ENCODE measurements at places on chromosomes 4 and X.

- no peak for DNase-seq
Measured at GRCh38 chr4:87545052-87545451, 15.9 kb upstream of the SPARCL1 start.

DNA sequence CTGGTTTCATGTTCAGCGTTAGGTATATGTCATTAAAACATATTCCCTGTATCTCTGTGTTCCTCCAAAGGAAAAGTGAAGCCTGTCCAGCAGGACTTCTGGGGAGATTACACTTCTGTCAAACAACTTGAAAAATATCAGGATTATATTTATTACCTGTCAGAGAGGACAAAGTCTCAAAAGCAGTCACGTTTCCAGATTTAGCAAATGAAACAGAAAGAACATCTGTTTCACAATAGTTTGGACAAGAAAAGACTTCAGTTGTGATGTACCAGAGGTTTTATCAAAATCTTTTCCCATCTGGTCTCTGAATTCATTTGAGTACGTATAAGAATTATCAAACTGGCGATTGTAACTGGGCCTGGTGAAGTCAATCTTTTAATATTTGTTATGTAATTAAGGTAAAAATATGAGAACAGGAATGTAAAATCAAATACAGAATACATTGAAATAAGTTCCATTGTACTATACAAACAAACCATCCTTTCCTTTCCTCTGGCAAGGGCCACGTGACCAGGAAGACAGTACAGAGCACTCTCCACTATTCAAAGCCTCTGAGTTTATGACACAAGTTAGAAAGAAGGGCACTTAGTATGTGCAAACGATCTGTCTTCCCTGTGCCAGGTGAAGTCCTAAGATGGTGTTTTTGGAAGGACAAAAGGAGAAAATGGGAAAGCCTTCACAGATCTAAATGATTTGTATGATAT is 3.2 kb downstream of the CASP3 start:
- DNase-seq, result no peak

DNA sequence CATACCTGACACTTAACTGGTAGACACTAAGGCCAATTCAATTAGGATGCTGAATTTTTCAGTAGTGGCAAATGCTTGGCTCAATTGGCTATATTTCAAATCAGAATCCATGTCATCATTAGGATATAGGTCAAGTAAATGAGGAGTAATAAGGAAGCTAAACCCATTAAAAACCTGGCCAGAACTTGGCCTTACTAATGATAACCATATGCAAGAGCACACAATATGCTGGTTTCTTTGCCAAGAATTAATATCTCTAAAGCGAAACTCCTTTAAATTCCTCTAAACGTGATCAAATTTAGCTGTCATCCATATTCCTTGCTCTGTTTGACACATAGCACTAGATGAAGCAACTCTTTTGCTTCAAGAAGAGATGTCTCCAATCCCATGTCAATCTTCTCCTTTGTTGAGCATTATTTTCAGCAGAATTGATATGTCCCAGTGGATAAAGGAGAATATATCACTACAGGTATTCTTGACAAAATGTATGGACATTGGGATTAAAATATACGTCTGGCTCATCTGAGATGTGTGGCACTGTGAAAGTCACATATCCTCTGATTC is 206.1 kb upstream of the ANKRD50 start:
- DNase-seq, result no peak

DNA sequence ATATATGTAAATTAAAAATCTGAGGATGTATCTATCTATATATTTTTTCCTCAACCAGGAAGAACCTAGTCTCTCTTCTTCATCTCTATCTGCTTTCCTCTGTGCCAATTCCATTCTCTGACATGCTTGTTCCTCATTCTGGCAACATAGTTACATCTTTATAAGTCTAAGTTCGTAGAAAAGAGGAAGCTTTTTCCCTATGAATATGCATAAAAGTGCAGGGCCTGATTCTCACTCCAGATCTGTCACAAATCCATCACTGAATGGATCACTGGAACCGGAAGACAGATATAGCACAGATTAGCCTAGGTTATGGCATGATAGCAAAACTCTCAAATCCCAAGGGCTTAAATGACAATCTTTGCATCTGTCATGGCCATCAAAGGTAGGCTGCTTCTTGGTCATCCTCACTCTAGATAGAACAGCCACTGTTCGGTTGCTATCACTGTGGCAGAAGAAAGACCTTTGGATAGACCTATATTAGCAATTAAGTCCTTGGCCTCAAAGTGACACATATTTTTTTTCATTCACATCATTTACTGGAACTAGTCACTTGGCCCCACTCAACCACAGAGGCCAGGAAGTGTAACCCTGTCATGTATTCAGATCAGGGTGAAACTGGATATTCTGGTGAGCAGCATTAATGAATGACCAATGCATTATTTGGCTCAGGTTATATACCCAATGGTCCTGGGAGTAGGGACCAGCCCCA is 22.2 kb downstream of the DTHD1 start:
- no peak for DNase-seq

GRCh38 chr4:154927126-154927680 is 146.1 kb downstream of the RBM46 start:
- no peak for DNase-seq

GRCh38 chr4:31111790-31112189 is 391.6 kb downstream of the PCDH7 start:
- no peak for DNase-seq

- DNase-seq, result no peak
Measured at GRCh38 chr4:8435656-8436121, 4.8 kb downstream of the ACOX3 start.

DNA sequence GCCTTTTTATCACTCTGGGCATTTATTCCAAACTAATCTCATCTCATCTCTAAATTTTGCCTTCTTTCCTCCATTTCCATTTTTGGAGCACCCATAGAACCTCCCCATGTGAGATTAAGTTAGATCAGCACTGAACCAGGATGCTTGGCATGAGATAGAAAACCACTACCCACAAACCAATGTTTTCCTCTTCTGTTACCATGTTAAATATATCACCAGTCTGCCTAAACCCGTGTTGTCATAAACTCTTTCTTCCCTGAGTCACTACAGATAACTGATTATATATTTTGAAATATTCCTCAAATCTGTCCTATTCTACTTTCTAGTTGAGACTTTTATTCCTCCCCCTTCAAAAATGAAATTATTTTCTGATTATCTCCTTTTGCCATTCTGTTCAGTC is 37.6 kb downstream of the GABRB1 start:
- DNase-seq, result no peak

DNA sequence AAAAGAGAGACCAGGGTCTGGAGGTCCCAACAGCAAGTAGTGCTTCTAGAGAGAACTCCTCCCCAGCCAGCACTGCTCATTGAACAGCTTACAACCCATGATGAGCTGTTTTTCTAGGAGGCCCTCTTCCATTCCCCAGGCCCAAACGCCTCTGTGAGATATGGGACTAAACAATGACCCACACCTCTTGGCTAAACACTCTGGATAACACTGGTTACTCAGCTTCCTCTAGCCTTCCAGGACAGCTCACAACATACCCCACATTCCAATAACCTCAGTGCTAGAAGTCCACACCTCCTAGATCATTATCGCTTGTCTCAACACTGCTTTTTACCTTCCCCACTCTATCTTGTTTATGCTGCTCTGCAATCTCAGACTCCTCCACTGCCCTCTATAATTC is 35.4 kb upstream of the PGRMC2 start:
- DNase-seq, result peak; percentile 55

DNA sequence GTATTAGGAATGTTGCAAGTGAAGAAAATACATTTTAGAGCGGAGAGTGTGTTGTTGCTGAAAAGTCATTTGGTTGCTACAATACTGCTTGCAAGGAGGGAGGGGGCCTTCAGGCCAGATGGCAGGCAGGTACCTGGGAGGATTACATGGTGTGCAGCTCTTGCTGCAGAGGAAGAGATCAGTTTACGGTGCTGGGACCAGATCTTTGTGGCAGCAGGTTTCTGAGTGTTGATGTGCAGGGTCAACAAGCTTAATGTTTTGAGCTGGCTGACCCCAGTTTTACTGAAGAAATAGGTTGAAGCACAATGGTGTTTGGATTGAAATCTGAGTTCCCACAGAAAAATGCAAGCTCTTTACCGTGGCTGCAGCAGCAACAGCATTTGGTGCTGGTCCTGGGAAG is 96.4 kb upstream of the DDIT4L start:
- DNase-seq, result no peak

DNA sequence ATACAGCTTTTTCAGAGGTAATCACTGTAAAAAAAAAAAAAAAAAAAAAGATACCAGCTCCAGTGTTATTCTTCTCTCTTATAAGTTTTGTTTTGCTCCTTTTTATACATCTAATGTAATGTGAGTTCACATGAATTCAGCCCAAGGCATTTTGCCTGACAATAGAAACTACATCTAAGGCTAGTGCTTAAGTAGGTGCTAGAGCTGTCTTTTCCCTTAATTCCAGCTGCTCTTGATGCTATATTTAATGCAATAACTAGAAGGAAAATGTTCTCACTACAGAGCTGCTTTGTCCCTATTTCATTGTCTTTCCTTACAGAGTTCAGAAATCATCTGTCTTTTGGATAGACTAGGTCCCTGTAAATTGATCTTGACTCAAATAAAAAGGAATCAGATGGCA is 150.1 kb downstream of the NAA11 start:
- DNase-seq, result no peak

DNA sequence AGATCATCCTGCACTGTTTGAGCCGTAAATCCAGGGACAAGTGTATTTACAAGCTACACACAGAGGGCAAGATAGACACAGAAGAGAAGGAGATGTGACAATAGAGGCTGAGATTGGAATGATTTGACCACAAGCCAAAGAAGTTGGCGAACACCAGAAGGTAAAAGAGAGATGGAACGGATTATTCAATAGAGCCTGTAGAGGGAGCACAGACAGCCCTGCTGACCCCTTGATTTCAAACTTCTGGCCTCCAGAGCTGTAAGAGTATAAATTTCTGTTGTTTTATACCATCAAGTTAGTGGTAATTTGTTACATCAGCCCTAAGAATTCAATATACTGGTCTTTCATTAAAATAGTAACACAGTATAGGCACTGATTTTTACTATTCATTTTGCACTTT is 447.8 kb downstream of the FAT4 start:
- DNase-seq, result no peak

- no peak for DNase-seq
Measured at GRCh38 chr4:56961107-56961500, 16.3 kb downstream of the NOA1 start.

GRCh38 chrX:108097380-108097779 is 5.8 kb downstream of the ATG4A start:
- DNase-seq, result no peak

GRCh38 chr4:140070366-140070765 is 83.6 kb downstream of the MAML3 start:
- no peak for DNase-seq

GRCh38 chr4:108488865-108489264 is 131.5 kb upstream of the RPL34 start:
- DNase-seq, result no peak

- DNase-seq, result peak; percentile 78
Measured at GRCh38 chrX:29419774-29420553, 795.4 kb upstream of the MAGEB2 start.

DNA sequence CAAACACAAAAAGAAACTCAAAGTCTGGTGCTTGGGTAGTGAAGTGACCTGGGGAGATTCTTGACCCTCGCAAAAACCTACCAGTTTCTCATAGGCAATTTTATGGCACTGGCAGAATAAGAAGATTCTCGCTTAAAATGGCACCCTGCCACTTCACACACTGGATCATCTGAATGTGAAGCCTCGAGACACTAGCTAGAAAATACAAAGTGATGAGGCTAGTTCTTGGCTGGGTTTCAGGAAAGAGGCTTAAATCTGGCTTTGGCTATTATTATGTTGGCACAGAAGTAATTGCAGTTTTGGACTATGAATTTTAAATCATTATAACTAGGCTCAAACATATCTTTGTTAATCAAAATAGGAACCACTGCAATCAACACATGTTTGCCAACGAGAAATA is 634.7 kb upstream of the BOD1L1 start:
- DNase-seq, result no peak

DNA sequence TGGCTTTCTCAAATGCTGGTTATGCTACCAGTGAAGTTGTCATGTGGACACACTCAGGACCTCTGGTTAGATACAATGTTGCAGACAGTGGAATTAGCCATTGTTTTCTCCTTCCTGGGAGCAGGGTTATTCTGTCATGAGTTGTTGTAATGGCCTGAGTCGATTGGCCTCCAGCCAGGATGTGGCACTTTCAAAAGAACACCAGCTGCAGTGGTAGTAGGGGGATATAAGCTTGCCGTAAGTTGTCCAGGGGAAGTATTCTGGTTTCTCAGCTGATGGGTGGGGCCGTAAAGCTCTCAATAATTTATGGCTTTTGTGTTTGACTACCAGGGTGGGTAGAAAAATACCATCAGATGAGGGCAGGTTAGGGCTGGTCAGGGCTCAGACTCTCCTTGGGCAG is 697.5 kb upstream of the GNPDA2 start:
- DNase-seq, result no peak

- no peak for DNase-seq
Measured at GRCh38 chr4:10381146-10381545, 76.1 kb downstream of the ZNF518B start.

- no peak for DNase-seq
Measured at GRCh38 chr4:139083607-139083955, 68.0 kb downstream of the NOCT start.

- no peak for DNase-seq
Measured at GRCh38 chr4:54696649-54697048, 38.9 kb downstream of the KIT start.

DNA sequence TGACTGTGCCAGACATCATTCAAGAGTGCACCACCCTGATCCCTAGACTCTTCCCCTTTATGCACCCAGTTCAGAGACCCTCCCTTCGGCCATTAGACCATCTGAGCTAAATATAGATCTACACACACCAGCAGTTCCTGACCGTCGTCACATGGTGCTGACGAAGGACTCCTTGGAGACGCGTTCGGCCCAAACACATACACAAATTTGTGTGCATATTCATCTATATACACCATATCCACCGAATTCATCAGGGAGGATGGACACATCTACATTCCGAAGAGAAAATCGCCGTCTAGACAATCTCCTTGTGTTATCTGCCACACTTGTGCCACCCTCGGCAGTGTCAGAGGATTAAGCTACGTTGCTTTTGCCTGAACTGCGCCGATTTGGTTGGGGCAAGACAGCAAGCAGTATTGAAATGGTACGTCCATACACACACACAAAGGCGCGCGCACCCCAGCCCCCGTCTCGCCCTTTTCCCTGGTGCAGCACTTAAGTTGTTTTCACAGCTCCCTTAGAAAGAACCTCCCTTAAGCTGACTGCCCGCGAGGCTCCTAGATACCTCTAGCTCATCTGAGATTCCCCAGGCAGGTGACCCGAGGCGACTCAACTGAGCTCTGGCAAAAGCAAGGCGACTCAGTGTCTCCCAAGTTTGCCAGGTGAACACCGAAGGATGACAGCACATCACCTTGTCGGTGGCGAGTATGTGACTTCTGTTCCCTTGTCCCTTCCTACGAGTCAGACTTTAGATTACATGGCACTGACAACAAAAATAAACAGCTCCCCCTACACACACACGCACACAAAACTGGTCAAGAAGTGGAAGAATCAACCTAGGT is 1.0 kb downstream of the RASGEF1B start:
- DNase-seq, result no peak

DNA sequence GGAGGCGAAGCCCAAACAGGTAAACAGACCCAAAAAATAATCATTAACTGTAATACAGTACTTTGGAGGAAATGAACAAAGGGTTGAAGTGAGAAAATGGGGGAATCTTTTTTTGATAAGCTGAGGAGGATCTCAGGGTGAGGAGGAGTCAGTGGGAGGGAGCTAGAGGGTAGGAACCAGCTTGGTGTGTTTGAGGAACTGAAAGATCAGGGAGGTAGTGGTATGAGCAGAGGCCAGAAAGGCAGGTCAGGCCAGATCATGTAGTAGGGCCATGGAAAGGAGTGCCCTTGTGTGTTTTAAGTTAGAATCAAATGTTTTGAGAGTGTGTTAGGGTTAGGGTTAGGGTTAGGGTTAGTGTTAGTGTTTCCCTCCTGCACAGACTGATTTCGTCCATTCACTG is 48.8 kb downstream of the PPP2R2C start:
- no peak for DNase-seq
